ENCODE measurements at places on chromosomes 2 and 18.

DNA sequence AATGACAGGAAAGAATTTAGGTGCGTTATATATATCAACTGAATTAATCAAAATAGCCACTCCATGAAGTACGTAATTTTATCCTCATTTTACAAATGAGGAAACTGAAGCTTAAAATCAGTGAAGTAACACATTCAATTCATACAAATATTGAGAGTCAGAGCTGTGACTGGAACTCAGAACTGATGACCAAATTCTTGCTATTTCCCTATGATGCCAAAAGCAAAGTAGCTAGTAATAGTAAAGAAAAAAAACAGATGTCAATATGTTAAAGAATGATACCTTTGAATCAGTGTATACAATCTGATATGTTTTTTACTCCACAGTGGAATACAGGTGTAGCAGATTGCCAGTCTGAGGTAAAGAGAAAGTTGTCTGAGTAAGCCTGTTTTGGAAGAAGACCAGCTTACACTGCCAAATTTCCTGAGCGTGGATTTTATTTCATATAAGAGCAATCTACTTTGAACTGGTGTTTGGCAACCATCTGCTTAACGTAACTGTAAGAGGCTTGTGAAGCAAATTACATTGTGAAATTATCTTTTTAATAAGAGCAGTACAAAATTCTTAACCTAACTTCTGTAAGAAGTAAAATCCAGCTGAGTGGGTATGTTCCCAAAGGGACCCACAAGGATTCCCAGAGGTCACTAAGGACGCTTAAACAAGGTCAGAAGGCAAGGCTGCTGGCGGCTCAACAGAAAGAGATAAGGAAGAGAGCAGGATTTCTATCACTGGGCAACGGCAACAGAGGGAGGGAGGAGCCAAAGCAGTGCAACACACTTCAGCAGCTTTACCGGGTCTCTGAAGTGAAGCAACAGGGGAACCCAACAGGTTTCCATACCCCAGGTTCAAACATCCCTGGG lies 85.6 kb downstream of the IKZF2 start:
- no peak for DNase-seq

GRCh38 chr2:6955511-6956136 lies 38.4 kb downstream of the RNF144A start:
- DNase-seq: no peak

DNA sequence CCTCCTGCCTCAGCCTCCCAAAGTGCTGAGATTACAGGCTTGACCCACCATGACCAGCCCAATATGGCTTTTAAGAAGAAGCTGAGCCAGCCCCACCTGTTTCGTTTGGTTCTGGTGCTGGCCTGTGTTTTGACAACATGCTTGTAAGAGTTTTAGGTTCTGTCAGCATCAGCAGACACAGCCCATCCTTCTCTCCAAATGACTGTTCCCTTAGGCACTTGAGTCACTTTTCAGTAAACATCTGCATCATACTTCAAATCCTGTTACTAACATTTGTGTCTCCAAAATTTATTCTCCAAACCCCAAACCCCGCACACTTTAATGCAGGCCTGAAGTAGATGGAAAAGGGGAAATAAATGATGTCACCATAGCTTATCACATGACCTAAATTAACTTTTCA lies 1118.5 kb downstream of the TSN start:
- DNase-seq: no peak

GRCh38 chr2:191862156-191862775 lies 15.4 kb upstream of the CAVIN2 start:
- DNase-seq: no peak

DNA sequence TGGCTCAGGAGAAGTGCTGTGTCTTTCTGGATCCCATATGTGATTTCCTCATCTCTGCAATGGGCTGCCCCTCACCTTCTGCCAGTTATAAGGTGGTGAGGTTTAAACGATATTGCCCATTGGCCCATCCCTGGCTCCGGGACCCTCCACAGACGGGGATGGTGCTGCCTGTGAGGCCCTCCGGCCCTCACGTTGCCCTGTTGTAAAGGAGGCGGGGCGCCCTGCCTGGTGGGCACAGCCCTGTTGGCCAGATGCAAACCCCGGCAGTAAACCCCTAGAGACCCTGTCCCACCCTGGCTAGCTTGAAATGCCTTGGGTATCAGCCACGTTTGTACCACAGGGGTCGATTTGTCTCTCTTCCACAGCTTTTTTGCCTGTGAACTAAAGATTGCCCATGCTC lies 7.4 kb downstream of the ARHGEF4 start:
- no peak for DNase-seq

- no peak for DNase-seq
Measured at GRCh38 chr2:42793334-42794270, 1.2 kb upstream of the HAAO start.

- no peak for DNase-seq
Measured at GRCh38 chr2:124975224-124975623, 950.1 kb downstream of the CNTNAP5 start.

GRCh38 chr2:112944971-112945370 lies 32.8 kb upstream of the IL36G start:
- DNase-seq: no peak

GRCh38 chr2:63580651-63581297 lies 7.5 kb downstream of the WDPCP start:
- no peak for DNase-seq

DNA sequence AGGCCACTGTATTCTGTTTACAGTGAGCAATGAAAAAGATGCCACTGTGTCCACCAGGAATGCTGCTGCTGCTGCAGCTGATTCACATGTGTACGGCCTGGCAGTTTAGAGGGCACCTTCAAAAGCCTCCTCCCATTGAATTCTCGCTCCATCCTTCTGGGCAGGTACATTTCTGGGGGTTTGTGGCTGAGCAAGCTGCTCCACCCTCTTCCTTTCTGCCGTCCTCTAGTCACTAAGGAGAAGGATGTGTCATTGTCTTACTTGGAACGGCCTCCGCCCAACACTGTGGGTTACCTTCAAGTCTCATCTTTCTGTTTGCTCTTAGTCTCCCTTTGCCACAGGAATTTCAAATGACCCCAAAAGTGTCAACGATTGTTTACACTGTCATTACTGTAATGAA lies 182.0 kb downstream of the ZBTB7C start:
- no peak for DNase-seq

- no peak for DNase-seq
Measured at GRCh38 chr2:86825693-86826381, 35.1 kb upstream of the CD8A start.

GRCh38 chr18:2714140-2714539 lies 58.6 kb downstream of the SMCHD1 start:
- no peak for DNase-seq

- no peak for DNase-seq
Measured at GRCh38 chr2:95296880-95297487, at the start of gene KCNIP3. TSS of gene KCNIP3 (plus strand) at chr2:95297347. CDS start at chr2:95297439, 92 bp downstream.

DNA sequence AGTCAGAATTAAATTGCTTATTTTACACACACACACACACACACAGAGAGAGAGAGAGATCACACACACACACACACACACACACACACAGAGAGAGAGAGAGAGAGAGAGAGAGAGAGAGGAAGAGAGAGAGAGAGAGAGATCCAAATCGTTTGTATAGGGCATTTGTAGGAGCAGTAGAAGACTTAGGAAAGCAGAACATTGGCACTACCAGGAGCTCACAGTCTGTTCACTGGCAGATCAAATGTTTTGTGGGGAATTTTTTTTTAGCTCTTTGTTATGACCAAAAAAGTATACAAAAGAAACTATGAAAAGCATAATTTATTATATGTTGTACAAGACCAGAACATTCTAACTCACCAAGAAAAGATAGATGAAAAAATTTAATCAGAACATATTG lies 81.8 kb downstream of the MBD5 start:
- no peak for DNase-seq

GRCh38 chr2:172496160-172496608 lies 59.7 kb upstream of the PDK1 start:
- no peak for DNase-seq

- DNase-seq: no peak
Measured at GRCh38 chr2:74333175-74333574, 10.0 kb downstream of the SLC4A5 start.

DNA sequence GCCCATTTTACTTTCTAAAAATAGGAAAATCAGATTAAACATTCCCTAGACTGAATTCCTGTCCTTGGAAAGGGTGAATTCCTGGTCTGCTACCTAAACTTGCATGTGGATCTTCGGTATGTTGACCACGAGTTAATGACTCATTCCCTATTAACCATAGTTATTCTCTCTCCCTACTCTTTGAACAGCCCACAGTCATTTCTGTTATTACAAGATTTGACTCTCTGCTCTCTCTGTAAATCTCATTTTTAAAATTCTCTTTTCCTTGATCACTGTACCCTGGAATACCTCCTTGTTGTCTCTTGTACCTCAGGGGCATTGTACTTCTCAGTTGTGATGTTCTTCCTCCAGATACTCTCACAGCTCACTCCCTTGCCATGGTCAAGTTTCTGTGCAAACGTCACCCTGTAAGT lies 92.0 kb upstream of the GULP1 start:
- DNase-seq: no peak
